Hindlimb muscle (tissue), 1 donor: ENCODE measurements at places on chromosomes 7 and 10.

DNA sequence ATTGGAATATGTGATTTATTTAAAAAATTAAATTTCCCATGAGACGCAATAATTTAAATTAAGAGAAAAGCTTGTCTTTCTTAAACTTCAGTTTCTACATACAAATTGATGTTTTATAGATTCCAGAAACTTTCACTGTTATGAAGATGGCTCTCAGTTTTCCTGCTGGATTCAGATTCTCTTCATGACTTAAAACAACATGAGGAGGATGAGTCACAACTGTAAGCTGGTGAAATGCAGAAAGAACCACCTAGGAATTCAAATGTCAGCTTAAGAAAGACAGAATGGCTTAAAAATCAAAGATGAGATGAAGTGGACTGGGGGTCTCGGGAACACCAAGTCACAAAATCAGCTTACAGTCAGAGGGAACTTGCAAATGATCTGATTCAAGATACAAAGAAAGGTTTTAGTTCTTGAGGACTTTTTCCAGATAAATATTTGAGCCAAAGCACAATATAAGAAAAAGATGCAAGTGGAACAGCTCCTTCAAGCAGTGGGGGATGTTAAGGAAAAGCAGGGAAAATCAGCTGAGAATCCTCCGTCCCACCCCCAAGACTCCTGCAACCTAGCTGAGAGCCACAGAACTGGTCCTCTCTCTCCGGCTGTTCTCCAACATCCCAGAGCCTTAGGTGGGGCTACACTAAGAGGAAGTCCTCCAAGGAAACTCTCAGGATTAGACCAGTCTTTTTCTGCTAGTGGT, 279.8 kb downstream of the KCNMA1 start:
- DNase-seq: no peak

DNA sequence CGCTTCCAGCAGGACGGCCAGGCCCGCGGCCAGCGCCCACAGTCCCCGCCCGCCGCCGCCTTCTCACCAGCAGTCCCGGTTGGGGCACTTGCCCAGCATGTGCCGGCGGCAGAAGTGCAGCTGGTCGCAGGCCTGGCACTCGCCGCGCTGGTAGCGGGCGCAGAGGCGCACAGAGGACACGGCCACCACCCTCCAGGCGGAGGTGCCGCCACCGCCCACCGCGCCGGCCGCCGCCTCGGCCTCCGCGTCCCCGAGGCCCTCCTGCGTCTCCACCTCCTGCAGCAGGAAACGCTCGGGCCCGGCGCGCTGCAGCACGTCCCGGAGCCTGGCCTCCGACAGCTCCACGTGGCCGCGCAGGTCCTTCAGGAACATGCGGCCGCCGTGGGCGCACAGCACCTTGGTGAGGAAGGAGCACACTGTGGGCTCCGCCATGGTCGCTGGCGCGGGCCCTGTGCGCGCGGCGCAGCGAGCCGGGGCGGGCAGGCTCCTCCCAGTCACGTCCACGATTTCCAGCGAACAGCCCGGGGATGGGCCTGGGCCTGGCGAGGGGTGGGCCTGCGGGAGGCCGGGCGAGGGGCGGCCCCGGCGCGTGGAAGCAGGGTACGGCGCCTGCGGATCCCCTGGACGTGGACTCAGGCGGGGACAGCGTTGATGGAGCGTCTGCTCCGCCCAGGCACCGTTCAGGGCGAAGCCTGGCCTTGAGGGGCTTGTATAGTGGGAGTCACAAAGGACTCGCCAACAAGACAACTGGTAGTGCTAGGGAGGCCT, at the start of gene ZC3HAV1L:
Gene ZC3HAV1L (minus strand): TSS at position 457 of the 768 bp plus-strand sequence. CDS start 25 bp downstream, at position 432.
- DNase-seq: peak; percentile 88

GRCh38 chr7:117137868-117138267, 184.6 kb downstream of the ST7 start:
- DNase-seq: no peak

DNA sequence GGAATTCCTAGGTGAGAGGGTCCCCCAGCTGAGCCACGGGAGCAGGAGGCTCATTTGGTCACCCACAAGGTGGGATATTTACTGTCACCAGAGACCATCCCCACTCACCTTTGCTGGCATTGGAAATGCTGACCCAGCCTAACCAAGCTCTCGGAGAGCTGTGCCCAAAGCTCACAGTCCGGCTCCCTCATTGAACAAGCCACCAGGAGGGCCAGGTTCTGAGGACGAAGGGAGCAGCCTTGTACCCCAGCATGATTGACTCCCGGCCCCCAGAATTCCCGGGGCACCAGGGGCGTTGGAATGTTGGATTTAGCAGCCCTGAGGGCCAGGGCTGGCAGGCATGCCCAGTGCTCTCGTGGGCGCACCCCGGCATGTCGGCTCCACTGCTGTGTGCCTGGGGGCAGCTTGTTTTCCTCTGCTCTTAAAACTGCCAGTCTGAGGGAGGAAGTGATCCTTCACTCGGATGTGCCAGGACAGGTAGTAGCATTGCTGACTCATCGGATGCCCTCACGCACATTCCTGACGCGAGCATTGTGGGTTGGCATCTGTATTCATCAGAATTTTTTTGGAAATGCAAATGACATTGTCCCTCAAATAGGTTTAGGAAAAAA, 23.3 kb downstream of the CLIP2 start:
- no peak for DNase-seq

GRCh38 chr10:127149501-127150081, 46.8 kb downstream of the INSYN2A start:
- no peak for DNase-seq
